ENCODE measurements at places on chromosomes 4 and X. TPM values are rescaled to one million over a fixed set of nuclear protein-coding genes. Genes with fewer than 3 reads are reported as not detected.

GRCh38 chr4:1685235-1686150 lies 1.4 kb upstream of the FAM53A start:
- no peak overlapping the region for H3K27ac ChIP-seq
- no peaks in the 10 kb centered on the region for H3K36me3 ChIP-seq
- no peak for DNase-seq
- no peak overlapping the region for H3K4me3 ChIP-seq
- no peaks in the 10 kb centered on the region for H3K4me1 ChIP-seq

GRCh38 chr4:13705521-13706041 lies 78.1 kb upstream of the BOD1L1 start:
- H3K27me3 ChIP-seq: no peaks in the 10 kb centered on the region
- DNase-seq: peak; percentile 38
- H3K27ac ChIP-seq: peak overlapping the region; percentile 53
- H3K4me3 ChIP-seq: no peak overlapping the region

The BEND2 gene
- not detected for total RNA-seq

The SLC16A2 gene
- total RNA-seq: 13.8 TPM

- H3K27ac ChIP-seq: no peak overlapping the region
- H3K27me3 ChIP-seq: no peaks in the 10 kb centered on the region
- H3K4me1 ChIP-seq: no peaks in the 10 kb centered on the region
- no peak for DNase-seq
- no peaks in the 10 kb centered on the region for H3K36me3 ChIP-seq
Measured at GRCh38 chr4:99852199-99852749, 35.6 kb downstream of the DAPP1 start.

GRCh38 chr4:154360491-154360890 lies 131.1 kb downstream of the DCHS2 start:
- no peak overlapping the region for H3K4me3 ChIP-seq
- no peaks in the 10 kb centered on the region for H3K27me3 ChIP-seq
- H3K4me1 ChIP-seq: no peaks in the 10 kb centered on the region
- H3K36me3 ChIP-seq: no peaks in the 10 kb centered on the region
- no peak for DNase-seq
- no peak overlapping the region for H3K27ac ChIP-seq

- no peak overlapping the region for H3K27ac ChIP-seq
- H3K4me3 ChIP-seq: no peak overlapping the region
Measured at GRCh38 chr4:69843932-69844331, 16.0 kb downstream of the SULT1E1 start.

DNA sequence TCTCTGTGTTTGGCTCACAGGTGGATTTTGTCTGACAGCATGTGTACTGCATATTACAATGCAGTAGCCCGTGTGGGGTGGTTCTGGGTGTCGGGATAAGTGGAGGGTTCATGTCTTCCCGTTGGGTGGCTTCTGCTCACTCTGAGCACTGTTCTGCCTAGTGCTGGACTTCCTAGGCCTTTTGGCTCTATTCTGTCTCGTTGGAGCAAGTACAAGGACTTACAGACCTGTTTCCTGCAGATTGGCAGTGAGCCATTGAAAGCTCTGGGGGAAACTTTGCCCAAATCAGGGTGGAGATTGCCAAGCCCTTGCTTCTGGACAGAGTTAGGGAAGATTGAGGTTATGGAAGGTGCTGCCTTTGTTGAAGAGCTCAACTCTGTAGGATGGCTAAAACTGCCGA lies 91.1 kb upstream of the SLC4A4 start:
- DNase-seq: no peak
- no peak overlapping the region for H3K4me3 ChIP-seq
- H3K36me3 ChIP-seq: no peaks in the 10 kb centered on the region
- no peaks in the 10 kb centered on the region for H3K4me1 ChIP-seq
- no peak overlapping the region for H3K27ac ChIP-seq

DNA sequence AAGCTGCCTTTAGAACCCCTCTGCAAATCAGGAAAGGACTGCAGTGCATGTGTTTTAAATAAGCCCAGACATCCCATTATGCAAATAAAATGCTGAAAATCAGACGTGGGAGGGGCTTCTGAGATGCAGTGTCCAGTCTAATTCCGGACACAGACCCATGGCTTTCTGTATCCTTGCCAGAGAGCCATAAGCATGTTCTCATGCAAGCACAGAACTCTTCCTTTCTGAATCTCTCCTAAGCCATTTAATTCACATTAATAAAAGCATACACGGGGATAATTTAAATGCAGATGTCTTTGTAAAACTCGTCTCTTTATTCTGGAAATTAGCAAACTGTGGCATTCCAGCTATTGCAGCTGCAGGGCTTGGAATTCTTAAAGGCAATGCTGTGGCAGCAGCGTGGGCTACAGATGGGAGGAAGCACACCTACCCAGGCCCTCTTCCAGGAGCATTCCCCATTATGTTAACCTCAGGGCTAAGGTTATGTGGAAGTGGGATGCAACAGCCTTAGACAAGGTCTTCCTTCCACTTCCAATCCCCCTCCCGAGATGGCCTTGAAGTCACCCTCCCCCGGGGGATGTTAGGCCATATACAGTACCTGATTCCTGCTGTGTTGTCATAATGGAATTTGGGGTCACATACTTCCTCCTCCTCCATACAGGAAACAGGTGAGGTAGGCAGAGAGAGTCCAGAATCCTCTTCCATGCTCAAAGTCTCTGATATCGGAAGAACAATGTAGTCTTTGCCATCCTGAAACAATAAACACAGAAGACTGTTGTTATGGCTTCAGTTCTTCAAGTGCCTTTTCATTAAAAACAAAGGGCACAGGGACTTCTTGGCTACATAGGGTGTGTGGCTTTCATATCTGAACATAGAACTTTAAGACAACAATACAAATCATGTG lies 38.1 kb downstream of the KDR start:
- no peaks in the 10 kb centered on the region for H3K4me1 ChIP-seq
- no peak for DNase-seq
- no peak overlapping the region for H3K27ac ChIP-seq
- no peaks in the 10 kb centered on the region for H3K27me3 ChIP-seq

The RASL11B gene
- total RNA-seq: 8.9 TPM

GRCh38 chr4:7103607-7104365 lies 35.9 kb upstream of the GRPEL1 start:
- DNase-seq: peak; percentile 92
- peaks cover 21% of the 10 kb centered on the region for H3K4me1 ChIP-seq
- H3K4me3 ChIP-seq: no peak overlapping the region
- H3K36me3 ChIP-seq: no peaks in the 10 kb centered on the region

All from hepatocyte (in vitro differentiated cells).